ENCODE measurements at places on chromosomes 7 and 10.

- DNase-seq: no peak
Observed at GRCh38 chr7:117412390-117412789, 14.9 kb downstream of the ASZ1 start.

DNA sequence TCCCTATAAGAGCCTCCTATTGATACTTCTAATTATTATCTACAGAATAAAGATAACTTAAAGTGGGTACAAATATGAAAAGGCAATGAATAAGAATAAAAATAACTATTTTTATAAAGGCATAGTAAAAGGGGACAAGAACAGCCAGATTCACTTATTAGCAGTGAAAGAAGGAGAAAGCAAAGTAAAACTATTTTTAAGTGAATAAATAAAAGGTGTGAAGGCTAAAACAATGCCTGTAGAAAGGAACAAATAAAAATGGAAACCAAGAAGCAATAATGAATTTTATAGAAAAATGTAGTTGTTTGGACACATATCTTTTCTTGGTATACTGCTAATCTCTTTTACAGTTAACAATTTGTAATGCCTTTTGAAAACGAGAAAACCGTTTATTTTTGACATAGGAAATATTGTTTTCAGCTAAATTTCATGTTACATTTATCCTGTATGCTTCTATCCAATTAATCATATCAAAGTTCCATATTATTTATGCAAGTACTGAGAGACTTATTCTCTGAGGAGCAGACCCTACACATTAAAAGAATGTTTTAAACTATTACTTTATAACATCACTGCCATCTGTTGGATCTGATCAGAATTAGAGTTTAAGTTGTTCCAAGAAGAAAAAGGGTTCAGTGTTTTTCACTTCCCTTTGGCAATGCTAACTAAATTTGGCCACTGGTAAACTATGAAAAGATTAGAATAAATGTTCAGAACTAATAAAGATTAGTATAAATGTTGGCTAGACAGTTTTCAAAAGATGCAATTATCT is 59.1 kb downstream of the ARMC3 start:
- peak; percentile 12 for DNase-seq

- no peak for DNase-seq
Observed at GRCh38 chr7:121529003-121529402, 132.9 kb upstream of the FAM3C start.

DNA sequence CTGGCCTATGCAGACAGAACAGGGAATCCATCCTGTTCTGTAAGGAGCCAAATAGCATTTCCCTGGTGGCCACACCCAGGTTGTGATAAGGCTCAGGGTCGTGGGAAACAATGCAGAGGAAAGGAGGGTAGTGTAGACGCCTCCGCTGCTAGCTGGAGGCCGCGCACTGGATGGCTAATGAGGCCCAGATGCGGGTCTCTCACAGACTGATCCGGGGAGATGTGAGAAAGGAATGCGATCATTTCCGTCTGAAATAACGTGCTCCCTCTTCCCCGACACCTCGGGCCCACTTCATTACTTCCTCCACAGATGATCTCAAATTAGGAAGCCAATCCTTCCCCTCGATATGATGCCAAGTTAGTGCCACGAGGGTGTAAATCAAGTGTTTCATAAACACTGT is 203.3 kb downstream of the TAX1BP1 start:
- no peak for DNase-seq

GRCh38 chr7:49398746-49399145 is 374.7 kb upstream of the VWC2 start:
- DNase-seq: no peak

DNA sequence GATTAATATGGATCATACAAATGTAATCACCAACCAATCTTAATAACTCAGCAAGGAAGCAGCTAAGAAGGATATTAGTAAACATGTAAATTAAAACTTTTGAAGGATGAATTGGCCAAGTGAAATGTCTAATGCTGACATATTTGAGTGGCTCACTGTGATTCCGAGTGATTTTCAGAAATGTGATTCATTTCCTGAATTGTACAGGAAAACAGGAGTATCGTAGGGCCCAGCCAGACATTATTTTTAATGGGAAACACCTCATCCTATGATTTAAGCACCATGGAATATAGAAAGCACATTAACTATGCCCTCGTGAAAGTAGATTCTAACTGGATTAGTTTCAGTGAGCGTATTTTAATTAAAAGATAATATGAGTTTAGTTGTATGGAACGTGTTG is 82.3 kb downstream of the LHFPL3 start:
- DNase-seq: no peak

- no peak for DNase-seq
Observed at GRCh38 chr10:35042783-35043182, 47.4 kb downstream of the CUL2 start.
